ENCODE measurements at places on chromosomes 11 and 22.

DNA sequence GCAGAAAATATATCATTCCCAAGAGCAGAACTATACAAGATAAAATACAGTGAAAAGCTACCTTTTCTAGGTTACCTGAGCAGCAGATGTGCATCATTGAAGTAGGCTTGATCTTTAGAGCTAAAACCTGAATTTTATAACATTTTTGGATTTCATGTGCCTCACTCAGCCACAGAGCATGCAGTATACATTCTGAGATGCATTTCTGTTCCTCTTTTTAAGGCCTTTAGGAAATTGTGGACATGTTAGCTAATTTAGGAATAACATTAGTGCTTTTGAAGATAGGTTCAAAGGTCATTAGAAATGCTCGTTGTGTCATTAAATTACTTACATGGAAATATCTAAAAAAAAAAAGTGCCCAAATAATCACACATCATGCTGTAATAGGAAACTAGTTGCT is 230.6 kb upstream of the PDGFD start:
- DNase-seq = no peak

DNA sequence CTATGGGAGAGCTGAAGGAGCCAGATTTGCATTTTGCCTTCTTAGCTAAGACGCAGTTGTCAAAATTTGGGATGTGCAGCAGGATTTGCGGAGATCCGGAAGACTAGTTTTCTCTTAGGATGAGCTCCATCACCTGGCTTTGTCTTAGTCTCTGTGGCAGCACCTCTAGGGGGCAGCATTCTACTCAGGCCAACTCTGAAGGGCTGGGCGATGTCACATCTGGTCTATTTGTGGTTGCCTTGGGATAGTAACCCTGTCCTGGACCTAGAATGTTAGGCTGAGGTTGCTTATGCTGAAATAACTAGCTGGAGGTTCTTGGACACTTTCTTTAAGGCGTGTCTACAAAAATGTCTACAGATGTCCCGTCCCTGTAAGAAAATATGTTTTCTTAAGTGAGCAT is 116.2 kb downstream of the FAT3 start:
- peak; percentile 9 for DNase-seq

DNA sequence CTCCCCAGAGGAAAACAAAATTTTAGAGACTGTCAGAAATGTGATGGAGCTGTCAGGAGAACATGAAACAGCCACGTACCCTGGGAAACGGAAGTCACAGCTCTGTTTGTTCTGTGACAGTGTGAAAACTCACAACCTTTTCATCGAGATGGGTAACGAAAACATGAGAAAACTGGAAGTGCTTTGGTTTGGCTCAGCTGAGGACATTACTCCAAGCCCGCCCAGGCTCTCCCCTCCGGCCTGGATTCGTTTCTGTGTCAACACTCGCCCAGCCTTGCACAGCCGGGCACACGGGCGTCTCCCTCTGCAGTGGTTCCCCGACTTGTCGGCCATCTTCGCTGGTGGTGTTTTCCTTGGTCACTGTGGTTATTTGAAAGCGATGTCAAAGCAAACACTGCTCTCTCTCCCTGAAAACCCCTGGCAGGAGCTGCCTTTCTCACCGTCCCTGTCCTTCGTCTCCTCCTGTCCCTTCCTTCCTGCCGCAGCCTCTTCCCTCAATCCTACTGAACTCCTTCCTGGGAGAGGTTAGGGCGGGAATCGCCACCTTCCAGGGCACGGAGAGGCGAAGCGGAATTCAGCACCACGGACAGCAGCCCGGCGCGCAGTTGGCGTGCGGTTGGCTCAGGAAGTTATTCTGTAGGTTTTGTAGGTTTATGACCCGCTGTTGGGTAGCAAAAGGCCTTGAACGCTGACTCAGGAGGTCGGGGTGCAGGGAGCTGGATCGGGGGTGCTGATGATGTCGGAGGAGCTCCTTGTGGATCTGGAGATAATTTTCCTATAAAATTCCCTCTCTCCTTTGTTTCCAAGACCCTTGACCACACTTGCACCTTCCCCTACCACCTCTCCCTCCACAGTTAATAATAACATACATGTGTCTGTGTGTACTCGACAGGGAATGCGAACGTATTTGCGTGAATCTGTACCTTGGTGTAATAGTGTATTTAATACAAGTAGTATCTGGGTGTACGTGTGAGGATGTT is 13.1 kb upstream of the RPS19BP1 start:
- DNase-seq = peak; percentile 48

DNA sequence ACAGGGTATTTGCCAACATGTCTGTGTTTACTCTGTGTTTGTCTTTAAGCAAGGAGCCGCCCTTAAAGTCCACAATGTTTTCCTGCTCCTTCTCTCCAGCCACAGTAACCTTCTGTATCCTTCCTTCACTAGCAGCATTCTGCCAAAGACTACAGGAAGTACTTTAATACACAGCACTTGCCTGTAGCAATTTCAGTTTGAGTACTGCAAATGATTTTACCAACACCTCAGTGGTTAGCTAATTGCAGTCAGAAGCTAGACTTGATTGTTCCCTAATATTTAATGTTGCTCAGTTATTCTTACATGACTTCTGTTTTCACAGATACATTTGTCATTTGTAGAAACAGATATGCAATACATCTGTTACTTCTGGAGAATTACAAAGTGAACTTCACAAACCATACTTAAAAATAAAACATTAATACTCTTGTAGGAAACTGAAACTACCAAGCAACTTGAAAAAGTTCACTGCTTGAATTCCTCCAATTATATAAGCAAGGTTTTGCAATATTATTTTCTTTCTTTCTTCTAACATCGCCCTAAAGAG is 69.1 kb downstream of the FCHSD2 start:
- peak; percentile 62 for DNase-seq

GRCh38 chr22:41560095-41560471 is 727 bp upstream of the CSDC2 start:
- DNase-seq = no peak

DNA sequence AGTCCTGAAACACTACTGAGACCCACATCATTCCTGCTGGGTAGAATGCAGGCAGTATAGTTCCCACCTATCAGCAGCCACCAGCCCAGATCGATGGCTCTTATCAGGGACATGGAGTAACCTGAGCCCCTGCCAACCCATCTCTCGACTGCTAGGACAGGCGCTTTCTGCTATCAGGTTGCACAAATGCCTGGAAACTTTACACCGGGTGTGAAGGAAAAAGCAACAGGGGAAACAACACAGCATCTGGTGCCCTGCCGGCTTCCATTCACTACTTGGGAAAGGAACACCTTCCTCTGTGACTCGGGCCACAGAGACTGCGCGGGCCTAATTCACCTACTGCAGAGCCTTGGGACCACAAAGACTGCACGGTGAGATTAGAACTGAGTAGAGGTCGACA is 18.5 kb downstream of the RBFOX2 start:
- no peak for DNase-seq

GRCh38 chr11:8262552-8263108 is 1.0 kb downstream of the LMO1 start:
- DNase-seq = peak; percentile 45

DNA sequence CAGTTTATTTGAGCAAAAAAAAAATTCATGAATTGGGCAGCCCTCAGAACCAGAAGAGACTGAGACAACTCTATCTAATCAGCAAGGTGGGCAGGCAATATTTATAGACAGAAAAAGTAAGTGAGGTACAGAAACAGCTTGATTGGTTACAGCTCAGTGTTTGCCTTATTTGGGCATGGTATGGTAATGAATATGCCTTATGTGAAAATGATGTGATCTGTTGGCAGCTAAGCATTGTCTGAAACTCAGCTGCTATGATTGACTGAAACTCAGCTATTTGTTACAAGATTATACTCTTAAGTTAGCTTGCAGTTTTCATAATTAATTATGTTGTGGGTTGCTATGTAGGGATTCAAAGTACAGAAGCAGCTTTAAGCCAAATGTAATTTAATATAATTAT is 127.6 kb downstream of the CNTN5 start:
- no peak for DNase-seq

Data from fibroblast of villous mesenchyme (primary cell).